LoVo (cell line): ENCODE measurements at places on chromosomes 11 and 22.
A peak's percentile ranks its signal among the peaks of the same experiment; 100 is the strongest.

GRCh38 chr11:44304091-44305025 lies 5.6 kb downstream of the ALX4 start:
- DNase-seq: no peak

DNA sequence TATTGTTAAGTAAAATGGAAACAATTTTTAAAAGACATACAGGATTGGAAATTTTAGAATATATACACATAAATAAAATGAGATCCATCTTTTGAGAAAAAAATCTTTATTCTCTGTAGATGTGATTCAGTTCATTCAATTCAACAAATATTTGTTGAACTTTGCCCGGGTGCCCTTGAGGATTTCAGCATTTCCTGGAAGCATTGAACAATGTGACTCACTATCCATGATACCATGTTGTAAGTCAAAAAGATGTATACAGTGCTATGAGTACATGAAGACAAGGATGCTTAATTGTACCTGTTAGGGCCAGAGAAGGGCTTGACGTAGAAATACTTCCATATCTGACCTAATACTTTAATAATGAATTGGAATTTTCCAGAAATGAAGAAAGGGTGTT lies 353.7 kb downstream of the METTL15 start:
- peak; percentile 12 for DNase-seq

GRCh38 chr22:25563761-25564319 lies 635 bp upstream of the GRK3 start:
- DNase-seq: no peak

DNA sequence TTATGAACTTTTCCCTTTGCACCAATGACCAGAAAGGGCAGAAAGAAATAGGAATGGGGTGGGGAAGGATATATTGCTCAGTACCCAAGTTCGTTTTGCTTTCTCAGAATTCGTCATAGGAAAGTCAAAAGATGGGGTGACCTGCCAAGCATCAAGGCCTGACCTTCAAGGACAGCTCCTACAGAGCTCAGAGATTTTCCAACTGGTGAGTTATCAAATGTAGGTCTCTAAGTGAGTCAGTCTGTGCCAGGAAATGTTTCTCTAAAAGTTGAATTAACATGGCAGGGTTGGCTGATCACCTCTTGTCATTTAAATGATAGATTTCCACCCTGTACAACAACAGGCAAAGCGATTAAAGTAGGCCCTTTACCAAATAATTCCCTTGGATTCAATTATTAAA lies 307.2 kb downstream of the CADM1 start:
- no peak for DNase-seq

- no peak for DNase-seq
These were observed 3.4 kb downstream of the EHBP1L1 start for GRCh38 chr11:65579291-65579690.

- no peak for DNase-seq
These were observed 43.9 kb upstream of the DLAT start for GRCh38 chr11:111981270-111981669.

DNA sequence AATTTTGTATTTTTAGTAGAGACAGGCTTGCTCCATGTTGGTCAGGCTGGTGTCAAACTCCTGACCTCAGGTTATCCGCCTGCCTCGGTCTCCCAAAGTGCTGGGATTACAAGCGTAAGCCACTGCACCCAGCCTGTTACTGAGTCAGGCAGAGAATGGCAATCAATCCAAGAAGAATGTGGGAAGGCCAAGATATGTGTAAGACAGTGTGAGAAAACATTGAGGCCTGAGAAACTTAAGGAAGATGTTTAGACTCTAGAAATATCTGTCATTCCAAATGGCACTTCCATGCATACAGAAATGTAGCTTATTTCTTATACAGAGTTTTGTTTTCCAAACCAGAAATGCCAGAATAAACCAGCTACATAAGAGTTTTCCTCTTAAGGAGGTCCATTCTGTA lies 248.5 kb downstream of the ETS1 start:
- DNase-seq: no peak

GRCh38 chr11:131108760-131109159 lies 192.5 kb upstream of the SNX19 start:
- DNase-seq: no peak
